Retinal pigment epithelial cell (primary cell): ENCODE measurements at places on chromosomes 13 and 19.

- DNase-seq, result no peak
Observed at GRCh38 chr13:32911506-32911905, 104.7 kb upstream of the KL start.

GRCh38 chr13:36282821-36283432 is 14.7 kb downstream of the CCDC169 start:
- no peak for DNase-seq

- no peak for DNase-seq
Observed at GRCh38 chr13:97069050-97069815, 75.0 kb upstream of the OXGR1 start.

DNA sequence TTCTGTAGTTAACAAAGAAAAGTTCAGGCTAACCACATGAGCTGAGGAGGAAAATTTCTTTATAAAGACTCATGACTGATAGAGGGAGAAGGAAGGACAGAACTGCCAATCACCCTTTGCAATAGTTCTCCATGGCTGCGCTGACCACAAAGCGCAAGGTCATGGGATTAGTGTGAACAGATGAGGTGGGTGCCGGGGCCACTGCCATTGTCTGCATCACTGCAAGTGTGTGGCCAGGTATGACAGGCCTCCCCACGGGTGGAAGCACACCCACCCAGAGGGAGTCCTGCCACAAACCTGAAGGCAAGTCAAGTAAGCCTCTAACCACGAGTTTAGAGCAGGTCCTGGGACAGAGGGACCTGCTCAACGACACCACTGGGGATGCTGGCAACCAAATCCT is 128.1 kb downstream of the TUBA3C start:
- DNase-seq, result no peak

GRCh38 chr19:40280608-40281221 is 4.4 kb downstream of the AKT2 start:
- no peak for DNase-seq

- no peak for DNase-seq
Observed at GRCh38 chr19:6778386-6778785, 5.9 kb downstream of the VAV1 start.

GRCh38 chr13:20714563-20715329 is 11.2 kb downstream of the IL17D start:
- DNase-seq, result no peak

DNA sequence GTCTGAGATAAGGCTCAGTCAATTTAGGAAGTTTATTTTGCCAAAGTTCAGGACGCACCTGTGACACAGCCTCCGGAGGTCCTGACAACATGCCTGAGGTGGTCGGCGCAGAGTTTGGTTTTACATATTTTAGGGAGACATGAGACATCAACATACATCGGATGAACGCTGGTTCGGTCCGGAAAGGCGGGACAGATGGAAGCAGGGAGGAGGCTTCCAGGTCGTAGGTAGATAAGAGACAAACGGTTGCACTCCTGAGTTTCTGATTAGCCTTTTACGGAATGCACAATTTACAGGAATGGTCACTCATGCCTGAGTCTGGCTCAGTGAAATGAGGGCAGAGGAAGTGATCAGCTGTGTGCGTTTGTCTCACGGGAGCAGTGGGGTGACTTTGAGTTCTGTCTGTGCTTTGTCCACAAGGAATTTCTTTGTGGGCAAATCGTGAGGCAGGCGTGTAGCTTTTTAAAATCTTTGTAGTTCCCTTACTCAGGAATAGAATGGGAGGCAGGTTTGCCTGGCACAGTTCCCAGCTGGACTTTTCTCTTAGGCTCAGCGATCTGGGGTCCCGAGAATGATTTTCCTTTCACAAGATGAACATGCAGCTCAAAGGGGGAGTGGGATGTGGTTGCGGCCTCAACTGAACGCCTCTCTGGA is 36.2 kb downstream of the C13orf46 start:
- no peak for DNase-seq
